Parietal lobe (tissue), 2 donors: ENCODE measurements at places on chromosomes 4 and X. TPM values are rescaled to one million over a fixed set of nuclear protein-coding genes. Genes with fewer than 3 reads are reported as not detected.

APLN gene
- total RNA-seq = 3.1 TPM

OPHN1 gene
- 57.9 TPM for total RNA-seq

HOPX gene
- total RNA-seq = 54.5 TPM

SMIM9 gene
- not detected for total RNA-seq

NAP1L2 gene
- total RNA-seq = 19.7 TPM

SLITRK2 gene
- total RNA-seq = 9.4 TPM

GABRQ gene
- 1.3 TPM for total RNA-seq

DMRTC1 gene
- not detected for total RNA-seq

NXF3 gene
- total RNA-seq = not detected

ZNF81 gene
- total RNA-seq = 25.0 TPM

TMEM255A gene
- 2.2 TPM for total RNA-seq

SYAP1 gene
- total RNA-seq = 16.0 TPM
